ENCODE measurements at places on chromosomes 3 and 15. TPM values are rescaled to one million over a fixed set of nuclear protein-coding genes. Genes with fewer than 3 reads are reported as not detected.

GRCh38 chr3:15206662-15207576 is 873 bp downstream of the CAPN7 start:
- peak; percentile 65 for DNase-seq

GRCh38 chr3:177932750-177933660 is 603.2 kb upstream of the KCNMB2 start:
- DNase-seq = no peak

- DNase-seq = no peak
Measured at GRCh38 chr3:29274667-29275066, 6.2 kb upstream of the RBMS3 start.

DNA sequence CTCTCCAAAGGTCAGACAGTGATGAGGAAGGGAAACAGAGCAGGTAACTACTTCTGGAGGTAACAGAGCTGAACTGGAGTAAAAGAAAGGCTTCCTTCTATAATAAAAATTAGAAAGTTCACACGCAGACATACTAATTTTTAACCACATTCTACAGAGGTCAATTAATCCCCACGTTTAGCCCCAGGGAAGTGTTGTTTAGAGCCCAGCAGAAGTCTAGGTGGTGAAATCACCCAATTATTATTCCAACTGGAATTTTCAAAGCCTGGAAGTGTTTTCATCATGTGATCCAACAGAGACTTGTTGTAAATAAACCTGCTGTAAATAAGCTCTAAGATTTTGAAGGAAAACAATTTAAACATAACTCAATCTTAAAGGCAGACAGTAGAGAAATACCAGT is 6.8 kb downstream of the ALDH1A2 start:
- DNase-seq = no peak

GRCh38 chr3:9362731-9363530 is at the start of gene THUMPD3:
Gene THUMPD3 (plus strand): TSS chr3:9363054. CDS start chr3:9365069, 2,015 bp downstream.
- peak; percentile 84 for DNase-seq

DNA sequence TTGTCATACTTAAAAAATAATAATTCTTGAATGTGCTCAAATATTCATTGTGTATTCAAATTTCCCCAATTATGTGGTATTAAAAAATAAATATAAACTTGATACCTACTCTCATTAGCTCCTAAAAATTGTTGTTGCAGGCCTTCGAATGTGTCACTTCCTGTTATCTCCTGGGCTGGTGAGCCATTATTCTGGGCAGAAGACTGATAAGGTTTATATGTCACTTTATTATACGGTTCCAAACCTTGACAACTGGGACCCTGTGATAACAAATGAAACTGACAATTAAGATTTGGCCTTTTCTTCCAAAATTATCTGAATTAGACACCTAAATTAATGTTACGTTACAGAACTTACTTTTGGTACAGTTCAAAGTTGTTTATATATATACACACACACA is 15.0 kb downstream of the CEP152 start:
- no peak for DNase-seq

DNA sequence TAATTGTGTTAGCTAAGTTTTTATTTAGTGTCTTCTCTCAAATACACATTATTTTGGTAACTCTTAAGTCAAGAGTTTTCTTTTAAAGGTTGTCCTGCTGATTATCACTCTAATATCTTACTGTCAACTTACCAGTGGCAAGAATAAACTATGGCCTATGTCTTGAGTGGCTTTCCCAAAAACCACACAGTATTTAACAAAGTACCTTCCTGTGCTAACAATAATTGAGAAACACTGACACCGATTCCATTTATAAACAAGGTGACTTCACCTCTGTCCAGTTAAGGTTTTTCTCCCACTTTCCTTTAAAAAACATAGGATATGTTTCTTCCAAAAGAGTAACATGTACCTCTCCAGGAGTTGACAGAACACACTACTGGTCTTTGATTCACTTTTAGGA is 234.3 kb upstream of the CD96 start:
- no peak for DNase-seq

- no peak for DNase-seq
Measured at GRCh38 chr3:37753428-37753827, 108.3 kb upstream of the CTDSPL start.

DNA sequence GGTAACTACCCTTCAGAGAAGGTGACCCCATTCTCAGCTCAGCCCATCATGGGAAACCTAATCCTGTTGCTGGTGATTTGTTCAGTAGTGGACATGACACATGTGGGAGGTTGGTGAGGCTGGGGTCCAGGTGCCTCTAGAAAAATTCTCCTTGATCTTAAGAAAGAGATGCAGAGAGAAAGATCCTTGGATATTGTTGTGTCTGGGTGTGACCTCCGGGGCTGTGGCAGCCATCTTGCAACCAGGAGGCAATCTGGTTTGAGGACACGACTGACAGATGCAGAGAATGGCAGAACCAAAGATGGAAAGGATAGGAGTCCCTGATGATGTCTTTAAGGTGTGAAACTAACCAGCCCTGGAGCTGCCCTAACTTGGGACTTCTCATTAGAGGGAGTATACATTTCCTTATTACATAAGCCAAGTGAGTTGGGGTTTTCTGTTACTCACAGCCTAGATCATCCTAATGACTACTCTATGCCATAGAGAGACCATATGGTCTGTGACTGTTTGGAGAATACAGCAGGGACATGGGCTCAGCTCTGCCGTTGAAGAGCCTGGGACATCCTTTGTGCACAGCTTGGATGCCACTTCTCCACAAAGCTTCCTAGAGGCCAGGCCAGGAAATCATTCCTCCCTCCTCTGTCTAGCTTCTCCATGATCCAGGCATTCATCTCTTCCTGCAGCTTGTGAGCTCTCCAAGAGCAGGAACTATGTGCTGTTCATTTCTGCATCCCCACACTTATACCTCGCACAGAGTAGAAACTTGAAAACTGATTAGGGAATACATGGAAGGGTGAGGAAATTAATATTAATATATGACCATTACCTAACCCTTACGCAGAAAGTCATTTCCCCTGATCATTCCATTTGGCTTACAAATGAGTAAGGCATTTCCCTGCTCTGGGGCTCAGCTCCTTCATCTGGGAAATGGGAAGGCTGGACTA is 45.9 kb downstream of the HRH1 start:
- DNase-seq = no peak

NOX5 gene
- total RNA-seq = 0.26 TPM

All from body of pancreas (tissue), 4 donors.